ENCODE measurements at places on chromosomes 3 and 15. TPM values are rescaled to one million over a fixed set of nuclear protein-coding genes. Genes with fewer than 3 reads are reported as not detected.

The ATP13A5 gene
- total RNA-seq = not detected

The TGM4 gene
- total RNA-seq = not detected

The TGM5 gene
- not detected for total RNA-seq

The TICRR gene
- 37.3 TPM for total RNA-seq

DNA sequence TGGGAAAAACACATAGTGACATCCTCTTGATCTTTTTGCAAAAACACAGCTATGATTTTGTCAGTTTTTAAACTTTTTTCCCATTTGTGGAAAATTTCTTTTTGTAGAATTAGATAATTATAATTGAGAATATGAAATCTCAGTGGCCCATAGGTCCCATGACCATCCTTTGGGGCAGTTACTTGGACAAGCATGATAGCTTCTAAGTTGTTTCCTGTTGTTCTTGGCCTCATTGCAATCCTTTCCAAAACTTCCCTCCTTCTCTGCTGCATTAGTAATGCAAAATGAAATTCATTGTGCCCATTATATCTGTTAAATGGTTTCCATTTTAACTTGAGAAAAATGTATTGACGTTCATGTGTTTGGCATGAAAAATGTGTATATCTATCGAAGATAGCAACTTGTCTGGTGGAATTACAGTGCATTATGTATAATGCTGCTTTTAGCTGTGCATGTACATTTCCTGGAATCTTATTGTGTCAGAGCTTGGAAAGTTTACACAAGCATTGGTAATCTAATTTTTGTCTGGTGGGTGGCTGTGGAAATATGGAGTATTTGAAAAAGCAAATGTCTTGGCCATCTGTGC lies 70.0 kb downstream of the MDFIC2 start:
- no peak for DNase-seq

- DNase-seq = no peak
These were observed 149.1 kb downstream of the FNDC3B start for GRCh38 chr3:172188511-172188910.

DNA sequence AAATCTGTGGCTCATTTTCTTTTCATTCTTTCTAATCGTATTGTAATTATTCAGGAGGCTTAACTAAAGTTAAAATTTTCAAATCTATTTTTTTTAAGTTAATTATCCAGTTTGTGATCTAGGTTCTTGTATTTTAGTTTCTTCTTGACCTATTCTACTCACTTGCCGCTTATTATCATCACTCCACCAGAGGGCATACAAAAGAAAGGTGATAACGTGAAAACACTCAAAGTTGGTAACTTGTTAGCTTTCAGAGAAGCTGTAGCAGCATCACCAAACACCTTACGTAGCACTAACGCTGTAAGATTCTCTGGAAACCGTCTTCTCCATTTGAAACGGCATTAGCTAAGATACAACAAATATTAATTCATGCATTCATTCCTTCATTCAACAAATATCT lies 4.8 kb downstream of the GNB4 start:
- no peak for DNase-seq

GRCh38 chr15:88908697-88909621 lies 4.2 kb downstream of the MFGE8 start:
- no peak for DNase-seq

- DNase-seq = no peak
These were observed 65.6 kb downstream of the SLCO3A1 start for GRCh38 chr15:91919014-91919534.

DNA sequence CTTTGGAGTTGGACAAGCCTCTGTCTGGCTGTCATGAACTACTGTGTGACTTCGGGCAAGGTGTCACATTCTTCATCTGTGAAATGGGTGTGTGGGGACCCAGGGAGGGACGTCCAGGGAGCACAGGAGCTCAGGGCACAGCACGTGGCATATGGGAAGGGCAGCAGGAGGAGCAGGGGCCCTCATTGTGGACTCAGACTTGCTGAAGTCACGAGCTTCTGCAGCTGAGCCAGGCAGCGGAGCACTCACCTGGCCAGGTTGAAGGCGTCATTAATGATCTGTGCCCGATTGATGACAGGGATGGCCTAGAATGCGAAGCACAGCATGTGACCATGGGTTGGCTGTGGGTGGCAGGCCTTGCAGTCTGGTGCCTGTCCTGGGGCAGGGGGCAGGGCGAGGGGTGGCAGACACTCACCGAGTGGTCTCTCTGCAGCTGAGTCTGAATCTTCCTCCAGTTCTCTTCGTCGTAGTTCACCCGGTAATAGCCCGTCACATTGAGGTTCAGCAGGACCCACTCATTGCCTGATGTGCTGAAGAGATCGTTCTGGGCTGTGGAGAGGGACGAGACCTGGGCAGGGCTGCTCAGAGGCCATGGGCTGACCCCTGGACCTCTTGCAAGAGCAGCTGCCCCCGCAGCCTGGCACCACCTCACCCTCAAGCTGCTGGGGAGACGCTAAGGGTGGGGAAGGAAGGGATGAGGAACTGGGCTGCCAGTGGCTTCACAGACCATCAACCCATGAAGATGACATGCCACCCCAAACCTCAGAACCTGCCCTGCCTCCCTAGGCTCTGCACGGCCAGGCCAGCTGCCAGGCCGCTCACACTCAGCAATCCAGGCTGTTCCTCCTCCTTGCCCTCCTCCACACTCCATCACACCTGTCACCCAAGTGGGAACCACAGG lies 15.4 kb downstream of the ANPEP start:
- no peak for DNase-seq

- DNase-seq = no peak
These were observed 23.1 kb upstream of the GP5 start for GRCh38 chr3:194422188-194422587.

GRCh38 chr3:40179016-40179415 lies 130.5 kb upstream of the EIF1B start:
- DNase-seq = peak; percentile 86

DNA sequence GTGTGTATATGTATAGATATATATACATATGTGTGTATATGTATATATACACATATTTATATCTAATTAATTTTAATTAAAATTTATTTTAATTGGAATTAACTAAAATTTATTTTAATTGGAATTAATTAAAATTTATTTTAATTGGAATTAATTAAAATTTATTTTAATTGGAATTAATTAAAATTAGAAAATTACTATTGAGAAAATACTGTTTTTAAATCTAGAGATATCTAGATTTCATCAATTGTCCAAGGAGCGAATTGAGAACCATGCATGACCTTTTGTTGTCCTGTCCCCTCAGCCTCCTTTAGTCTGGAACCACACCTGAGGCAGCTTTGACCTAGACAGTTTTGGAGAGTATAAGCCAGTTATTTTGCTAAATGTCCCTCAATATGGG lies 1.8 kb downstream of the MOBP start:
- no peak for DNase-seq

DNA sequence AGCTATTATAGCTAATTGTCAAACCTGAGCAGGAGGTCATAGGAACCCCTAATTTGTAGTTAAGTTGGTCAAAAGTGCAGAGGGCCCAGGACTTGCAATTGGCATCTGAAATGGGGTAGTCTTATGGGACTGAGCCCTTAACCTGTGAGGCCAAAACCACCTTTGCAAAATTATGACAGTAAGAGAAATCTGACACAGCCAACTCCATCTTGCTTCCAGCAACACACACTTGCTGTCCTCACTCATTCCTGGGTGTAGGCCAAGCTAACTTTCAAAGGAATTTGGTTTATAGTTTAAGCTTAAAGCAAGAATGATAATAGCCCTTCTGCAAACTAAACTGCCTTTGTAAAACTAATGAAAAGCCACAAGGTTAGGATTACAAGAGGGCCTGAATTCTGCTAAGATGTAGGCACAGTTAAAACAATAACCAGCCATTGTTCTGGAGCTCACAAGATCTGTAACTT lies 57.6 kb upstream of the FRMD4B start:
- no peak for DNase-seq

GRCh38 chr3:86814918-86815655 lies 175.9 kb downstream of the VGLL3 start:
- DNase-seq = no peak

DNA sequence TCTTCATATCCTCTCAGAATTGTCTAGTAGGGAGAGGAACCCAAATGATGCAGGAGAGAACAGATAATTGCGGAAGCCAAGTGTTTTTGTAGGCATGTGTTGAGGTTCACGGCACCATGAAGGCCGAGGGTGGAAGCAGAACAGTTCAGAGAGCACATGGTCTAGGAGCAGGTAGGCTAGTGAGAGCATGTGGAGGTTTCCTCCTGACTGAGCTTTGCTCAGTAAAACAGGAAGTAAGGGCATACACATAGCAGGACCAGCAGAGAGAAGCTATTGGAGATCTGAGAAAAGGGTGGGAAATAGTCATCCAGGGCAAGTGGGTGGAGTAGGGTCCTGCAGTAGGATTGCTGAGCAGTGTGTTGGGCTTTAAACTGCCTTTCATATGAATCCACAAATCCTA lies 491.1 kb downstream of the FHIT start:
- no peak for DNase-seq

DNA sequence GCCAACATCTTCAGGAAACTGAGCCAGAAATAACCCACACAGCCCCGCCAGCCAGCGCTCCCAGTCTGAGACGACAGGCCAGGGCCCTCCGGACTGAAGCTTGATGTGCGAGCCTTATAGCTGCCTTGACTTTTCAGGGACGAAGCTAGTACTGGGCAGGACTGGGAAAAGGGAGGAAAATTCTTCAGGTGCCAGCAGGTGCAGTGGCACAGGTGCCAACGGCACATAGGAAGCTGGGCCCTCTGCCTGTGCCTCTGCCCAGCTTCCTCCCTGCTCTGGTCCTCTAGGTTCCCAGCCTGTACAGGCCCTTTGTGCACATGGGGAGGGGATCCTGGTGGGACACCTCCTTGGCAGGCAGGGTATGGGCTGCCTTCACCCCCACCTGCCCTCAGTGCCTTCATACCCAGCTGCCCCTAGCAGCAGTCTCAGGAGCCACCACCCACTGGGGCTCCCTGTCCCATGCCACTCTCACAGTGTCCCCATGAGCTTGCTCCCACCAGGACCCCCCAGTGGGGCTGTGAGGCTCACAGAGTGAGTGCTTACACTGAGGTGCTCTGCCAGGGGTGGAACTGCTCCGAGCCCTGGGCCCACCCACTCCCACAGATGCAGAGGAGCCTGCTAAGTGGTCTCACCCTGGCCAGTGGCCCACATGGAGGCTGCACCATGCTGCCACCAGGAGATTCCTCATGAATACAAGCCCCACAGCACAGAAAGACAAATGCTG lies 61.0 kb downstream of the DNAJB8 start:
- no peak for DNase-seq

DNA sequence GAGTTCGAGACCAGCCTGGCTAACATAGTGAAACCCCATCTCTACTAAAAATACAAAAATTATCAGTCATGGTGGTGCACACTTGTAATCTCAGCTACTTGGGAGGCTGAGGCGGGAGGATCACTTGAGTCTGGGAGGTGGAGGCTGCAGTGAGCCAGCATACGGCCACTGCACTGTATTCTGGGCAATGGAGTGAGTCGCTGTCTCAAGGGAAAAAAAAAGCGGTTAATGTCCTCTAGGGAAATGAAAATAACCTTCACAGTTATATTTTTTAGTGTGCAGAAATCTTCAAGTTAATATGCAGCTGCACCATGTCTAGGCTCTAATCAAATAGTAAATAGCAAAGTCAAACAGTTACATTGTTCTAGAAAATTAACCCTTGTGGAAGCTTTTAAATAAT lies 14.8 kb downstream of the CEP19 start:
- no peak for DNase-seq

GRCh38 chr15:45331972-45332371 lies 46.4 kb downstream of the GATM start:
- DNase-seq = no peak

Measured in H1 (cell line).